ENCODE measurements at places on chromosomes 2 and 18. TPM values are rescaled to one million over a fixed set of nuclear protein-coding genes. Genes with fewer than 3 reads are reported as not detected.

MAP3K19 gene
- total RNA-seq, result not detected

KCNG3 gene
- total RNA-seq, result 0.27 TPM

ANKRD23 gene
- 4.8 TPM for total RNA-seq

CHRND gene
- total RNA-seq, result 0.09 TPM

LDLRAD4 gene
- 7.9 TPM for total RNA-seq

MFSD6 gene
- 0.63 TPM for total RNA-seq

ST6GAL2 gene
- 1.2 TPM for total RNA-seq

SKA1 gene
- total RNA-seq, result 3.0 TPM

DPYSL5 gene
- 4.5 TPM for total RNA-seq

AFF3 gene
- 12.8 TPM for total RNA-seq

GAREM1 gene
- total RNA-seq, result 9.1 TPM

SERPINB12 gene
- not detected for total RNA-seq

TMEM37 gene
- 1.5 TPM for total RNA-seq

FOXI3 gene
- not detected for total RNA-seq

KYNU gene
- 0.24 TPM for total RNA-seq

HS6ST1 gene
- total RNA-seq, result 26.1 TPM

RUFY4 gene
- total RNA-seq, result not detected

FAP gene
- not detected for total RNA-seq

GRHL1 gene
- 1.3 TPM for total RNA-seq

DGKD gene
- 21.3 TPM for total RNA-seq

VPS4B gene
- total RNA-seq, result 9.1 TPM

RAB12 gene
- 83.9 TPM for total RNA-seq

SH3RF3 gene
- 1.4 TPM for total RNA-seq

NTSR2 gene
- not detected for total RNA-seq

MYO1B gene
- 38.8 TPM for total RNA-seq

CDKL4 gene
- total RNA-seq, result 0.66 TPM

ASPRV1 gene
- total RNA-seq, result 3.8 TPM

SLC25A12 gene
- 25.5 TPM for total RNA-seq

TRIM54 gene
- total RNA-seq, result 65.9 TPM

TBC1D8 gene
- total RNA-seq, result 23.2 TPM

TCF4 gene
- 51.4 TPM for total RNA-seq

CNGA3 gene
- total RNA-seq, result 0.04 TPM

HOXD3 gene
- 0.12 TPM for total RNA-seq

GAREM2 gene
- total RNA-seq, result 1.2 TPM

DLGAP1 gene
- 7.9 TPM for total RNA-seq

PSMA8 gene
- total RNA-seq, result not detected

ST3GAL5 gene
- 8.1 TPM for total RNA-seq

GAD1 gene
- total RNA-seq, result 0.12 TPM

FBXO15 gene
- 1.3 TPM for total RNA-seq

CD8A gene
- 0.07 TPM for total RNA-seq

VIT gene
- total RNA-seq, result not detected

BOLL gene
- 0.28 TPM for total RNA-seq

TMEM17 gene
- total RNA-seq, result 3.2 TPM

NGEF gene
- total RNA-seq, result 2.1 TPM

Measured in cardiac muscle cell (in vitro differentiated cells and primary cell).